T-cell (primary cell): ENCODE measurements at places on chromosomes 6 and 20. TPM values are rescaled to one million over a fixed set of nuclear protein-coding genes. Genes with fewer than 3 reads are reported as not detected.

GRCh38 chr6:118876198-118876597, 17.8 kb upstream of the ASF1A start:
- no peak for DNase-seq
- no peaks in the 10 kb centered on the region for H3K36me3 ChIP-seq
- no peak overlapping the region for H3K27ac ChIP-seq
- H3K27me3 ChIP-seq = no peaks in the 10 kb centered on the region

GRCh38 chr20:10761232-10761631, 87.4 kb upstream of the JAG1 start:
- no peak overlapping the region for H3K27ac ChIP-seq
- H3K36me3 ChIP-seq = no peaks in the 10 kb centered on the region
- no peak for DNase-seq

DNA sequence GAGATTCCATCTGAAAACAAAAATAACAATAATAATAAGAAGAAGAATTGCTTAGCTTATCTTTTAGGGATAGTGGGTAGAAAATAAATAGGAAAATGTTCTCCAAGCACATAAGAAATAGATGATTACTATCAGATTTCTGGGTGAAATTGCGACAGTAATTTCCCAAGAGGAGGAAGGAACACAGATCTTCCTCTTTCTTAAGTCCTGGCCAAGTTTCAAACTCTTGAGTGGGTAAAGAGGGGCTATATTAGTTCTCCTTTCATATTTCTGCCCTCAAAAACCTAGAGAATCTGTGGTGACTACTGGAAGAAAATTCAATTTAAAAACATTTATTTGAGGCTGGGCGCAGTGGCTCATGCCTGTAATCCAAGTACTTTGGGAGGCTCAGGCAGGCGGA, 63.7 kb downstream of the PHACTR2 start:
- no peaks in the 10 kb centered on the region for H3K36me3 ChIP-seq
- H3K27ac ChIP-seq = no peak overlapping the region
- no peaks in the 10 kb centered on the region for H3K4me1 ChIP-seq
- no peak for DNase-seq
- H3K27me3 ChIP-seq = no peaks in the 10 kb centered on the region

The PPP2R5D gene
- 33.3 TPM for total RNA-seq
